ENCODE measurements at places on chromosomes 1 and 21. TPM values are rescaled to one million over a fixed set of nuclear protein-coding genes. Genes with fewer than 3 reads are reported as not detected.

CCDC27 gene
- not detected for total RNA-seq

DNA sequence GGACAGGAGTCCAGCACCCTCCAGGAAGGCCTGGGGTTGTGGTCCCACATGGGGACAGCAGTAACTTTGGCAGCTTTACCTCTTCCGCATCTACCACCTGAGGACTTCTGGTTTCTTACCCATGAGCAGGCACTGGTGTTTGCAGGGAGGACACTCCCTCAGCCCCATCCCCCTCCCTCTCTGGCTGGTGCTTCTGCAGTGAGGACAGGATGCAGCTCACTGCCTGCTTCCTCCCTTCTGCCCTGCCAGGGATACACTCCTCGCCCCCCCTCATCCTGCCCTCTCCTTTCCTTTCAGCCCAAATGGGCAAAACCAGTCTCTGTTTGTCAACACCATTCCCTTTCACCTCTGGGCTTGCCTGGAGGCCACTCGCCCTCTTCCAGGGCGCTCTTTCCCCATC lies 62.4 kb downstream of the KIRREL1 start:
- no peak for DNase-seq

DNA sequence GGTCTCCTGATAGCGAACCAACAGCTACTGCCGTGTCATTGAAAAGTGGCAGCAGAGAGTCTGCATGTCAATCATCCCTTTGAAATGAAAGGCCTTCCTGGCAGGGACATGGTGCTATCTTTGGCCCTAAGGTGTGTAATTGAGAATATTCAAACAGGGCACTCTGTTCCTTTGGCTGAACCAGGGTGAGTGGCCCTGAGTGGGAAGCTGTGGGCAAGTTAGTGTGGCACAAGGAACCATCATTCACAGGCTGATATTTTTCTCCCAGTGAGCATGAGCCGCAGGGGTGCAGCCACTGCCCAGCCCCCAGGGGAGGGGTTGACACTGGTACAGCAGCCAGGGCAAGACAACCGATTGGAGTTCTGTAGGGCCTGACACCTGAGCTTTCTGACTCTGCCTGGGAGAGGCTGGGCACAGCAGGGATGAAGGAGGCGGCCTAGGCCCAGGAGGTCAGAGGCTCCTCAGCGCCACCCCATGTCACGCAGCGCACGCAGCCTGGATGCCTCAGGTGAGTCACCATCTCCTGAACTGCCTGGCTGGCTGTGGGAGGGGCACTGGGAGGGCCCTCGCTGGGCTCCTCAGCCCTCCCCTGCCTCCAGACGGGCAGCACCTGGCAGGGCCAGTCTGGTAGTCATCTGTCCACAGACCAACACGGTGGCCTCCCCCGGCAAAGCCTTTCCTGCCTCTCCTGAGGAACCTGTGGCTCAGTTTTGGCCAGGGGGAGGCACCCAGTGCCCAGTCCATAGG lies 13.2 kb downstream of the QSOX1 start:
- DNase-seq = no peak

DNA sequence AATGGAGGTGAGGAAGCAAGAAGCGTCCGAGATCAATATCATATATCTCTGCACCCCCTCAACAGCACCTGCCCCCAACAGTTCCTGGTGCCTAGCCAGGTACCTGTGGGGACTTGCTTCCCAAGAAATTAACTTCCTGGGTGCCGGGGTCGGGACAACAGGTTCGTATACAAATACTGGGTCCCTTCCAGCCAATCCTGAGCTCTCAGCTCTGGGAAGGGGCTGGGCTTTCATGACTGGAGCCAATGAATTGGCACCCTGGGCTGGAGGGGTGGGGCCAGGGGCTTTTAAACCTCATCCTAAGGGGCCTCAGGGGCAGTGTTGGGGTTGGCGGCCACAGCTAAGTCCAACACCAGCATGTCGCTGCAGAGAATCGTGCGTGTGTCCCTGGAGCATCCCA lies at the start of gene PADI3:
Gene PADI3, plus strand, starts transcription at position 318 of the 400 bp plus-strand sequence. Its CDS starts 40 bp downstream, at position 358.
- DNase-seq = no peak

TLR5 gene
- 0.56 TPM for total RNA-seq
